CD4-positive, CD25-positive, alpha-beta regulatory T cell (primary cell): ENCODE measurements at places on chromosomes 5 and 9.

GRCh38 chr9:81782313-81782995 is 93.1 kb upstream of the TLE1 start:
- DNase-seq: no peak

DNA sequence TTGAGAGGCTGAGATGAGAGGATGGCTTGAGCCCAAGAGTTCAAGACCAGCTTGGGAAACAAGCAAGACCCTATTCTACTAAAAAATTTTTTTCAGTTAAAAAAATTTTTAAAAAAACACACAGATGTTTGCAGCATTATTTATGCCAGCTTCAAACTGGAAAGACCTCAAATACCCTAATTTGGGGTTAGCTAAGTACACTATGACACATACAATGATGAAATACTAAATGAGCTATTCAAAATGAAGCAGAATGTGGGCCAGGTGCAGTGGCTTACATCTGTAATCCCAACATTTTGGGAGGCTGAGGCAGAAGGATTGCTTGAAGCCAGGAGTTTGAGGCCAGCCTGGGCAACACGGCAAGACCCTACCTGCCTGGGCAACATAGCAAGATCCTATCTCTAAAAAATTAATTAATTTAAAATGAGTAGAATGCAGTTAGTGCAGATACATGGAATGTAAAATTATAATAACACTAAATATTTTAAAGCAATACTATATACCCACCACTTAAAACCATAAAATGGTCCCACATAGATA is 44.9 kb downstream of the LHFPL2 start:
- no peak for DNase-seq

DNA sequence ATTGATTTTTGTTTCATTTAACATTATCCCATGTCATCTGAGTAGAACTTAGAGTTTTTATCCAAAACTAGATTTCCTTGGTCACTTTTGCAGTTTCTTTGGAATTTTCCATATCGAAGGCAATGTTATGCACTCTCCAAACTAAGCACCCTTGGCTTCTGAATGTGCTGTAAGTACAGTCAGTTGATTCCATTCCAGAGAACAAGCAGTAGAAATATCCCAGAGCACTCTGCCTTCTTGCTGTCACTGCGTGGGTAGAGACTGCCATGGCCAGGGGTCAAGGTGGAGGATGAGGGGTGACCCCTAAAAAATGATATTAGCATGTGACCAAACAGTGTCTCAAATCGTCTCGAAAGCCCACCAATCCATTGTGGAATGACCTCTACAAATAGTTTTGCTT is 36.2 kb downstream of the PIP5K1B start:
- DNase-seq: no peak

DNA sequence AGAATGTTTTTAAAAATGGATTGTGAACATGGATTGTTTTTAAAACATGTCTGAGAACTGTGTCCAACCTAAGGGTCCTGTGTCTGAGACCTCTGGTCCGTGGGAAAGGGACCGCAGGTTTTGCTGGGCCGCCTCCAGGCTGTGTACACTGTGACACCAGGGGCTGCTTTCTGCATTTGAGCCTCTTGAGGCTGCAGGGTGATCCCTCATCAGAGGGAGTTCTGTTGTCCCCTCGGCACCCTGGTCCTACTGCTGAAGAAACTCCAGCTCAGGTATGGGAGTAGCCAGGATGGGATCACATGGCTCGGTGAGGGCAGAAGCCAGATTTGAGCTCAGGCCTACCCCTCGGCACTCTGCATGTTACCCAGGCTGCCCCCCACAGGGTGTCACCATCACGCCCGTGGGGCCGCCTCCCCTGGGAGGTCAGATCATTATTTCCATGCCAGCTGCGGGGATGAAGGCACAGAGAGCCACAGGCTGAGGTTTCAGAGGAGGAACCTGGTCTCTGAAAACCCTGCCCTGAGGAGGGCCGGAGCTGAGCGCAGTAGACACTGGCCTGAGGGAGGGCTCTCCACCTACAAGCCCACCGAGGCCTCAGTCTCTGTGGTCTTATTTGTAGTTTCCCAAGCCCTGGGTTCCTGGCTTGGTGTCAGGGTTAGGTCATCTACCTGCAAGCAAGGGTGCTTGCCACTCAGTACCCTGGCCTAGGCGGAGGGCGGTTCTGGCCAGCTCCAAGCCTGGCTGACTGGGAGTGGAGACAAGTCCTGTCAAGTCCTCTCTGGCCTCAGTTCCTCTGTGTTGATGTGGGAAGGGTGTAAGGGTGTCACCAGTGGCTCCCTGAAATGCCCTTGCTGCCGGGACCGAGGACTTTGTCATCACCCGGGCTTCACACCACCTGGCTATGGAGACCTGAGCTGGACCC is 2.8 kb downstream of the PRR7 start:
- DNase-seq: no peak

GRCh38 chr9:130245474-130245873 is 20.1 kb upstream of the HMCN2 start:
- no peak for DNase-seq

GRCh38 chr9:126117158-126117425 is 209.5 kb upstream of the MVB12B start:
- no peak for DNase-seq

- DNase-seq: no peak
Observed at GRCh38 chr5:135213466-135214239, 179.6 kb upstream of the PITX1 start.

- DNase-seq: no peak
Observed at GRCh38 chr5:141560151-141560550, 58.6 kb downstream of the DIAPH1 start.

DNA sequence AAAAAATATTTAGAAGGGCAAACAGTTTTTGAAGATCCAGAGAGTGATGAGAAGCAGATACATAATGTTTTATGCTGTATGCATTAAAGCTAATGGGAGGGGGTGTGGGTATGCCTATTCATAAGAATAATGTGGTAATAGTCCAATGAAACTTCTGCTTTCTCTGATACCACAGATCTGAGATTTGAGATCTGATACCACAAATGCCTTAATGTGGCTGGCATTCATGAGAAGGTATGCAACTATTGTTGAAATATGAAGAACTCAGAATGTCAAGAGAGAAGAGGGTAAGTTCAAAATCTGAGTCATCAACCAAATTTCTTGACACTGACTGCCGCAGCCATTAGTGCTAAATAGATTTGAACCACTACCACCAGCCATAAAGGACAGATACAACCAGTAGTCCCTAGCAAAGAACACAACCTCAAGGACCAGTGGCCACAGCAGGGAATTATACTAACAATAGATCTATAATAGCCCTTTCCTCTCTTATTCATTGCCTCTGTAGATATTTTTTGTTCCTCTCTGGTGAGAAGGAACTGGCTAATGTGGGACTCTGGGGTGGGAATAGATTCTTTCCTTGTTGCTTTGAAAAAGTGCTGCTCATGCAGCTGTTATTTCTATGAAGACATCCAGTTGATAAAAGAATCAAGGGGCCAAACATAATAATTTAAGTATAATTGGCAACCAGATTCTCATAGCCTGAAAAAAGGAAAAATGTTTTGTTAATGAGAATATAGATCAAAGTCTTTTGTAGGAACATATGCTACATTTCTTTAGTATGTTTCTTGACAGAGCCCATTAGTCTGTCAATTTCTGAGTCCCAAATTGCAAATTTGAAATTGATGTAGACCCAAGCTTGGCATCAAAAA is 256.5 kb upstream of the ZNF608 start:
- DNase-seq: no peak

DNA sequence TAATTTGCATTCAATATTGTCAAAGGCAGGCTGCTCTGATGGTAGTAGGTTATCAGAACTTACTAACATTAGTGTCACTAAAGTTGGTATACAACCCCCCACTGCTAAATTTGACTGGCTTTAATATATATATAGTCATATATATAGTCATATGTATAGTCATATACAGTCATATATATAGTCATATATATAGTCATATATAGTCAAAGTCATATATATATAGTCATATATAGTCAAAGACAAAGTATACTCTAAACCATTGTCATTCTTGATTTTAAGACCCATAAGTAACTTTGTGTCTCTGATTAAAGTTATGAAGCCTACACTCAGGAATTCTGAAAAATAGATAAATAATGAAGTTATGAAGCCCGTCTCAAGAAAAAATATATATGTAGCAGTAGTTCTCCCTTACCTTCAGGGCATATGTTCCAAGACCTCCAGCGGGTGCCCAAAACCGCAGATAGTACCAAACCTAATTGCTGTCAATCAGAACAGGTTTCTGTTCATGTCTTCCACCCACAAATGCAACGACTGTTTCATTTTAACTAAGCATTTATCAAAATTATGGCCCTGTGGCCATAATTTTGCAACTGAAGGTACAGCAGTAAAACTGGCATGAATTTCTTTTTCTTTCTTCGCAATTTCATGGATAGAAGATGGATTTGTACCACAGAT is 40.1 kb downstream of the TRPM6 start:
- DNase-seq: no peak

DNA sequence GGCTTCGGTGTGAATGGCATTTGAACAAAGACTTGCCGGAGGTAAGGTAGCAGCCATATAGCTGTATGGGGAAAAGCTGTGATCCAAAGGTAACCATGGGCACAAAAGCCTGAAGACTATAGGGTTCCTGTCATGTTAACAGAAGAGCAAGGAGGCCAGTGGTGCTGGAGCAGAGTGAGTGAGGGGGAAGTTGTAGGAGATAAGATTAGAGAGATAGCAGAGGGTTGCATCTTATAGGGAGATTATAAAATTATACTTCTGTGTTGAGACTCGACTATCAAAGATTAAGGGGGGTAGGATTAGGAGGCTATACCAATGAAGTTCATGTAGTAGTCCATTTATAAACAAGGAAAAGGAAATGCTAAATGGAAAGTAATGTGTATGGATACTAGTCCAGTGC is 3.3 kb downstream of the NCBP1 start:
- DNase-seq: no peak

DNA sequence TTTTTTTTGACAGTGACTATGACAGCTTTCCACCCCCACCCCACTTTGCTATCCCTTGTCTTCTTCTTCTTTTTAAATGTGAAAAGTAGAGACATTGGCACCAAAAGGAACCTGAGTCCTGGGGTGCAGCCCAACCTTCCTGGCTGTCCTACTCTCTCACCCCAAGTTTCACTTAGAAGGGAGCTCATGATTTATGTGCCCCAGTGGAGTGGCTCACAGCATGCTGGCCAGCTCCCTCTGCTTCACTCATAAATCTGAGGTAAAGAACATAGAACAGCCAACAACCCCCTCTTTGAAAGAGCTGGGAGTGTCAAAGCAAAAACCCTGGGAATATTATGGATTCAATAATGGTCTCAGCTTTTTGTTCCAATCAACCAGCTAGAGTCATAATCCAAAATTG is 196.3 kb upstream of the DAPK1 start:
- no peak for DNase-seq

GRCh38 chr5:91225848-91226686 is 157.1 kb downstream of the ARRDC3 start:
- peak; percentile 57 for DNase-seq

DNA sequence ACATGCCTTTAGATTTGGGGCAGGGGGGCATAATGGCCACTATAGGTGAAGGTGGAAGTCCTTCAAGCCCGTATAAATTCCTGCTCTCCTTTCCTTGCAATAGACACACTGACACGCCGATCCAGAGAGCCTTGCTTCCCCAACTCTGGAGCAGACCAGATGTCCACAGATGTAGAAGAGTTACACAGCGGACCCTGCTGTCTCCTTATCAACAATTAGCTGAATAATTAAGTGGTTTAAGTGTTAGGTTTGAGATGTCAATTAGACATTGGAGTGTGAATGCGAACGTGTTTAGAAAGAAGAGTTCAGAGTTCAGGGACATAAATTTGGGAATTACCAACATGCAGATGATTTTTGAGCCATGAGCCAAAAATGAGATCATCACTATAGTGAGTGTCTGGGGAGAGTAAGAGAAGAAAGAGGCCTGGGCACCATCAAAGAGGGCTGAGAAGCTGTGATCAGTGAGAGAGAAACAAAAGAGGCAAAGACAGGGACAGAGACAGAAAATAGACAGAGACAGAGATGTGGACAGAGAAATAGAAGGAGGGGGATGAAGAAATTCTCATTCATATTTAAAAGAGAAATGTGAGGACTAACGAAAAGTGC is 734.4 kb upstream of the ADAMTS16 start:
- no peak for DNase-seq

- DNase-seq: peak; percentile 64
Observed at GRCh38 chr9:133742849-133743444, 4.8 kb upstream of the SARDH start.

GRCh38 chr5:7271435-7272084 is 124.4 kb upstream of the ADCY2 start:
- no peak for DNase-seq

GRCh38 chr5:100584889-100585288 is 49.7 kb downstream of the FAM174A start:
- no peak for DNase-seq

DNA sequence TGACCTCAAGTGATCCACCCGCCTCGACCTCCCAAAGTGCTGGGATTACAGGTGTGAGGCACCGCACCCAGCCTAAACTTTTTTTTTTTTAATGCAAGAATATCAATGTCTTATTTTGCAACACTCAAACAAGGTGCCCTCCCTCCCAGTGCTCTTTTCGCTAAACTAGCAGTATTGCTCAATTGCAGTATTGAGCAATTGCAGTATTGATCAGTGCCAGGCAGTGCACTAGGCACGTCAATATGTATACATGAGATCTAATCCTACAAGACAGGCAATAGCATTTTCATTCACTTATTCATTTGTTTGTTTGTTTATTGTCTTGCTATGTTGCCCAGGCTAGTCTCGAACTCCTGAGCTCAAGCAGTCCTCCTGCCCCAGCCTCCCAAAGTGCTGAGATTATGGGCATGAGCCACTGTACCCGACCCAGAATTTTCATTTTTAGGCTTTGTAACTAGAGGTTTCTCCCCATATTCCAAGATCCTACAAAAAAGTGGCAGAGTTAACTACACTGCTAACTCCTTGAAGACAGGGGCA is 94.5 kb downstream of the TTLL11 start:
- DNase-seq: no peak

DNA sequence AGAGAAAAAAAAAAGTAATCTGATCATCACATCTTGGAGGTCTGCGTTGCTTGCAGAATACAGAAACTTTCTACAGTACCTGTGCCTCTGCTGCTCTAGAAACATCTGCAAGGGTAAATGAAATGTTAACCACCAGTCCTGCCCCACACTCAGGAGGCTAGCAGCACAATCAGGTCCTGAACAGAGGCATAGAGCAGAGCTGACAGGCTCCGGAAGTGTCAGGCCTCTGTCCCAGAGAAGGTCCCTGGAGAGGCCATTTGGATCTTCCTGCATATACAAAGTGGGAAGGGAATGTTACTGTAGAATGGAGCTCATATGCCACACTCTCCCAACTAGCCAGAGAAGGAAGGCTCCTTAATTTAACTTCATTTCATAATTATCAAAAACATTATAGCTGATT is 7.2 kb downstream of the NRG2 start:
- DNase-seq: no peak

DNA sequence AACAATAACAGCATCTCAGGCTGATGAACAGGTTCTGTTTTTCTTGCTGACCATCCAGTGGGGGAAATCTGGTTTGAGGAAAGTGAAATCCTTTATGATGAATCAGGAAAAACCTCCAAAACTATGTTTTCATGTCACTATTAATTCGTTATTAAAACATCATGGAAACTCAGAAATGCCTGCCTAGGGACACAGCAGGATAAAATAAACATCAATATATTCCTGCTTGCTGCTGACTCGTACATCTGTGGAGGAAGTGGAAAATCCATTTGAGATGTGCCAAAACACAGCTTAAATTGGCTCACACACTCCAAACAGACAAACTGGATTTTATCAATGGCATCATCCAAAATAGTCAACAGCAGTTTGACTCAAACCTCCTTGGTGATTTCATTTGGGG is 53.0 kb downstream of the TEK start:
- no peak for DNase-seq

GRCh38 chr5:156531199-156531598 is 204.2 kb downstream of the SGCD start:
- no peak for DNase-seq
